ENCODE measurements at places on chromosomes 16 and 17.
A peak's percentile ranks its signal among the peaks of the same experiment; 100 is the strongest.

- DNase-seq = no peak
These were observed 232.3 kb downstream of the KATNIP start for GRCh38 chr16:27781981-27782880.

GRCh38 chr17:34389126-34389750, 26.2 kb upstream of the CCL1 start:
- DNase-seq = no peak

- no peak for DNase-seq
These were observed 290.5 kb upstream of the FOXF1 start for GRCh38 chr16:86219655-86220445.

GRCh38 chr17:41870627-41871026, 5.4 kb upstream of the KLHL11 start:
- no peak for DNase-seq

DNA sequence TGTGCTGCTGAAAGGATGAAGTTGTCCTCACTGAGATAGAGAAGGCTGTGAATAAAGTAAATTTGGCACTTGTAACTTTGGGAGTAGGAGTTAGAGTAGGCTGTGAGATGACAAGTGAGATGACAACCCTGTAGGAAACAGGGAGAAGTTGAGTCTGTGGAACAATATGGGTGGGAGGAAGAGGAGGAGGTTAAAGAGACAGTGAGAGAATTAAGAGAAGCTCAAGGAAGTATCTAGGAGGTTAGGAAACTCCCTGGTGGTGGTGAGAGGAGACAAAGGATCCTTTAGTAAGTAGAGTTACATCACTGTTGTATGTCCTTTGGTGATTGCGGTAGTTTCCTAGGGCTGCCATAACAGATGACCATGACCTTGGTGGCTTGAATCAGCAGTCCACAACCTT, 10.7 kb upstream of the HSD17B2 start:
- DNase-seq = no peak

- peak; percentile 35 for DNase-seq
These were observed 5.6 kb downstream of the GLG1 start for GRCh38 chr16:74601126-74601871.

- no peak for DNase-seq
These were observed 17.9 kb downstream of the MT1X start for GRCh38 chr16:56700195-56700594.

DNA sequence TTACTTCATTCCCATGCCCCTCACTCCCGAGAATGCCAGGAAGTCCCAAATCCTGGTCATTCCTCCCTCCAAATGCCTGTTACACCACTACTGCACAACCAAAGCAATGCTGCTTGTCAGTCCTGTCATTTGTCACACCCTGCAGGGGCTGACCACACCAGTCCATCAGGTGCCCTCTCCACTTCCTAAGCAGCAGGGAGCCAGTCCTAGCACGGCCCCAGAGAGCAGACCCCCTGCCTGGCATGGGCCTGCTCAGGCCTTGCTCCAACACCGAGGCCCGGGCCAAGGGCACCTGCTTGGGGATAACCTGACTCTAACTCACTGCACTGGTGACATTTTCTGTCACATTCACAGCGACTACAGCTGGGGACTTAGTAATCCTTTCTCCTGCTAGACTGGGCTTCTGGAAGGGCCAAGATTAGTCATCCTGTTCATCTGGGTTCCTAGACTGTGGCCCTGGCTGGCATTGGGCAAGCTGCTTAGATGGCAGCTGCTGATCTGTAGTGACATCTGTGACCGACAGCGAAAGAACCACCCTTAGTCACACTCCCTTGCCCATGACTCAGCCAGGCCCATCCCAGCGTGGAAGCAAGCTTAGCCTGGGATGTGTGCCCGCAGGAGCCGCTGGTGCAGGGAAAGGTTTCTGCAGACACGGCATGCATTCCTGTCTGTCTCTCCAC, 5.4 kb downstream of the ALYREF start:
- no peak for DNase-seq

- no peak for DNase-seq
These were observed 4.6 kb downstream of the CNTD1 start for GRCh38 chr17:42803074-42803883.

DNA sequence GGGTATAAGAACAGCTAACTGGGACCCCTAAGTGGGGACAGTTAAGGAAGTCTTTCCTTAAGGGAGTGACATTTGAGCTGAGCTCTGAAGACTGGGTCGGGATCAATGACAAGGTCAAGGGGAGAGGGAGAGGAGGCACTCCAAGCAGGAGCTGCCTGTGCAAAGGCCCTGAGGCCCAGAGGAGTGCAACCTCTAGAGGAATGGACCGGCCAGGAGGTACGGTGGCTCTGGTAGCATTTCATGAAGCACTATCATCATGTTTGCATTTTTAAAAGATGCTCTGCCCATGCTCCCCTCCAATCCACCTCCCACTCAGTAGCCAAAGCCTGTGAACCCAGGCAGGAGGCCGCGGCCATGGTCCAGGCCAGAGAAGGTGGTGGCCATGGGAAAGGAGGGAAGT, 27.4 kb downstream of the RBFOX3 start:
- no peak for DNase-seq

GRCh38 chr16:80580109-80580832, 39.5 kb downstream of the DYNLRB2 start:
- DNase-seq = peak; percentile 51

- DNase-seq = no peak
These were observed 6.2 kb upstream of the CIITA start for GRCh38 chr16:10870808-10871156.

GRCh38 chr17:60473788-60474187, 51.5 kb downstream of the CHCT1 start:
- DNase-seq = no peak

DNA sequence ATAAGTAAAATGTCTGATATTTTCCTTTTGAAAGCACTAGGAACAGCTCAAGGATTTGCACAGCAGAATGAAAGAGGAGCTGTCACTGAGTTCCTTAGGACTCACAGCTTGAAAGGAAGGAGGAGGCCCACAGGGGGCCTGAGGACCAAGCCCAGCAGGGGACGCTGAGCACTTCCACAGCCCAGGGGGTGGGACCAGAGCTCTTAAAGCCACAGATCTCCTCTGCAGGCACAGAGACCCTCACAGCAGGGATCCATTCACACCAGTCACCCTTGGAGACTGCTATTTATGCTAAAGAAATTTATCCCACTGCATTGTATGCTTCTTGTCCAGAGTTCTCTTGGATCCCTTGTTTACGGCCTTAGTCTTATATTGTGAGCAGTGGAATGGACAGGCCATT, 253.3 kb downstream of the STX8 start:
- no peak for DNase-seq

DNA sequence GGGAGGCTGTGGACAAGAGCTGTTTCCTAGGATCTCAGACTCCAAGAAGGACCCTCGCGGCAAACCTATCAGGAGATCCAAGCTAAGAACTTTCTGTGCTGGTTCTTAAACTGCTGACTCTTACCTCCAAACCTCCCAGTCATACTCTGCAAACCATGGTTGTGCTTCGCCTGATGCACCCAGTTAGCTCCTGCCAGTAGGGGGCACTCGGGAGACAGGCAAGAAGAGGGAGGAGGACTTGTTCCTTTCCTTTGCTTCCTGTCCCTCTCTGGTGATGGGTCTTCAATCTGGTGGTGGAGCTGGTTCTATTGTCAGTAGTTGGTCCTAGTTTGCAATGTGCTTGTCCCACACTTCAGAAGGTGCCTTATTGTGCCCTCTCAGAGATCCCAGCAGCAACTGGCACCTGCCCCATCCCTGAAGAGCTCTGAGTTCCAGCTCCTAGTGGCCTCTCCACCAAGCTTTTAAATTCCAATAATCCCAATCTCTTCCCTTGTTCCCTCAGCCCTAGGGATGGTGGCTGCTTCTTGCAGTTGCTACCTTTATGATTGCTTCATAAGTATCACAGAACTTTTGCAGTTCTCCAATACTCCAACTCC, 113.5 kb upstream of the RPL38 start:
- DNase-seq = peak; percentile 22

- DNase-seq = no peak
These were observed 6.0 kb upstream of the HS3ST3B1 start for GRCh38 chr17:14294876-14295275.

All from stimulated activated CD4-positive, alpha-beta T cell treated with anti-CD3 and anti-CD28 coated beads, Interleukin-4, amount 100 ng/mL, for 1 hour (primary cell).